ENCODE measurements at places on chromosomes 3 and 15. TPM values are rescaled to one million over a fixed set of nuclear protein-coding genes. Genes with fewer than 3 reads are reported as not detected.

The ZBBX gene
- not detected for total RNA-seq

The EOMES gene
- total RNA-seq: not detected

The LSM3 gene
- 7.4 TPM for total RNA-seq

The MITF gene
- not detected for total RNA-seq

The AHSG gene
- not detected for total RNA-seq

The CCR8 gene
- not detected for total RNA-seq

The EXD1 gene
- not detected for total RNA-seq

The GNAT1 gene
- total RNA-seq: not detected

The KLHDC8B gene
- total RNA-seq: not detected

The MASP1 gene
- total RNA-seq: not detected
